ENCODE measurements at places on chromosomes 16 and 17. TPM values are rescaled to one million over a fixed set of nuclear protein-coding genes. Genes with fewer than 3 reads are reported as not detected.

The IRX5 gene
- not detected for total RNA-seq

The ABI3 gene
- total RNA-seq: 67.0 TPM

The HS3ST3A1 gene
- 0.21 TPM for total RNA-seq

The SLC52A1 gene
- total RNA-seq: not detected

The HEATR9 gene
- 0.21 TPM for total RNA-seq

The STXBP4 gene
- 7.2 TPM for total RNA-seq

The XYLT2 gene
- total RNA-seq: 20.1 TPM

The KRT13 gene
- not detected for total RNA-seq

The NPIPA3 gene
- total RNA-seq: 1.4 TPM

The TMEM88 gene
- 0.69 TPM for total RNA-seq

The RHBDF1 gene
- 0.72 TPM for total RNA-seq

The EPOP gene
- total RNA-seq: 9.7 TPM

DNA sequence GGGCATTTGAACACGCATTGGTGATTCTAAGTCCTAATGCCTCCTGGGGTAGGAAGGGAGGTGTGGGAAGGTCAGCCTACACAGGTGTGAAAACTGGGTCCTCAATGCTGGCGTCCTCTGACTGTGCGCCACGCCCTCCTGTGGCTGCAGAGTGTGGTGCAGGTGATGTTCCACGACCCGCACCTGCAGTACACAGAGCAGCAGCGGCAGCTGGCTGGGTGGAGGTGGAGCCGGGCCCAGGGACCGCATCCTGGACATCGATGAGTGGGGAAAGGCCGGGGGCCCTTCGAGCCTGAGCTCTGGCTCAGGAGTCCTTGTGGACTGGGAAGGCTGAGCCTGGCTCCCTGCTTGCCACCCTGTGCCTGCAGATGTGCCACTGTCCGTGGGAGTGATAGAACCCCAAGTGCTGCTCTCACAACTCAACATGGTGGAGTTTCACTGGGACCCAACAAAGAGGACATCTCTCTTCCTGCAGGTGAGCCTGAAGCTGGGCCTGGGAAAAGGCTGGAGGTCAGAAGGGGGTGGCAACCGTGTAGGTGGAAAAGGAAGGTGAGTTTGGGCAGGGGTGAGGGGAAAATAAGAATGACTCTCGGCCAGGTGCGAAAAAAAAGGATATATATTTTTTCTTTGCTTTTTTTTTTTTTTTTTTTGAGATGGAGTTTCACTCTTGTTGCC lies 14.0 kb upstream of the STAC2 start:
- no peak for DNase-seq

GRCh38 chr16:21568502-21569189 lies 30.7 kb upstream of the METTL9 start:
- DNase-seq: no peak

- DNase-seq: no peak
These were observed 8.1 kb upstream of the PPP1R27 start for GRCh38 chr17:81842725-81843504.

DNA sequence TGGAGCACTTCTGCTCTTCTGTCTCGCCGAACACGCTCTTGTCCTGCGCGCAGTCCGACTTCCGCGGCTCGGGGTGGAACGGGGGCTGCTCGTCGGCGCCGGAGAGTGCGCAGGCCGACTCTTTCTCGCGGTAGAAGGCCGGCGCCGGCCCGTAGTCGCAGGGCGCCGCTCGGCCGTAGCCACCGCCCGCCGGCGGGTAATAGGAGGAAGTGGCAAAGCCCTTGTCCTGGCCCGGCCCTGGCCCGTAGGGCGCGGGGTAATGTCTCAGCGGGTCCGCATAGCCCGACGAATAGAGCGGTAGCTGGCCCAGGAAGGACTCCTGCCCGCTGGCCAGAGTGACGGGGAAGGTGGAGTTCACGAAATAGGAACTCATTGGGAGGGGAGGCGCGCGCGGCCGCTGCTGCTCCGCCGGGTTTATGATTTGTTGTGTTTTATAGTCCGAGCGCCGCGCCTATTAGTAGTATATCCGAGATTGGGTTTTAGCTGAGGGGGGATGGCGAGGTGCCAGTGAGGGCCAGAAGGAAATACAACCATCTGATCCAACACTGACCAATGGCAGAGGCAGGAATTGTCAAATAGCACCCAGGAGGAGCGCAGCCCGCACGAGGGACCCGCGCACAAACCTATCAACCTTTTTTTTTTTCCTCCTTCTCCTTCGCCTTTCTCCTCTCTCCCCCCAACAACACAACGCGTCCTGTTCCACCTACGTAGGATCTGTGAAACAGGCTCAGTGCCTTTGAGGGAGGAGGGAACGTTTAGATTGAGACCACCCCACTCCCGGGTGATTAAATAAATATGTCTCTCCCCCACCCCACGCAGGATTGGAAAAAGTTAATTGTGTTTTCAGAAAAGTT lies 4.4 kb upstream of the HOXB5 start:
- no peak for DNase-seq

DNA sequence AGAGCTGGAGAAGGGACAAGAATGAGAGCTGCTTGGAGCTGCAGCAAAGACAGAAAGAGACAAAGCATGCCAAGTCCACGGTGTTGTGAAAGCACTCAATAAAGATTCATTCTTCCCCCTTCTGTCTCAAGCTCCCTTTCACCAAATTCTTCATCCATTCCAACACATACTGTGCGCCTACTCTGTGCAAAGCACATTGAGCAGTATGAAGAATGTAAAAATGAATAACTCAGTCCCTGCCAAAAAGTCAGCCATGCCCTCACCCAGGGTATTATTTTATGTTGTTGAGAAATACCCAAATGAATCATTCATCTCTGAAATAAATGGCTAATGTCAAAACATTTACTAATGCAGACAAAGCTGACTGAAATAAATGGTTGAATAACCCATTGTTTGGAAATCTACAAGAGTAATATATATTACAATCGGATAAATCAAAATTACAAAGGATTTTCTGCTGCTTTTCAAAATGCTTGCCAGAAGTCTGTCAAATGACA lies 282.9 kb upstream of the IRX5 start:
- no peak for DNase-seq

GRCh38 chr17:46869975-46870803 lies 18.8 kb downstream of the WNT9B start:
- DNase-seq: no peak

GRCh38 chr17:37292429-37293139 lies 83.2 kb upstream of the C17orf78 start:
- DNase-seq: no peak

GRCh38 chr17:55644346-55644745 lies 78.3 kb downstream of the TMEM100 start:
- no peak for DNase-seq

DNA sequence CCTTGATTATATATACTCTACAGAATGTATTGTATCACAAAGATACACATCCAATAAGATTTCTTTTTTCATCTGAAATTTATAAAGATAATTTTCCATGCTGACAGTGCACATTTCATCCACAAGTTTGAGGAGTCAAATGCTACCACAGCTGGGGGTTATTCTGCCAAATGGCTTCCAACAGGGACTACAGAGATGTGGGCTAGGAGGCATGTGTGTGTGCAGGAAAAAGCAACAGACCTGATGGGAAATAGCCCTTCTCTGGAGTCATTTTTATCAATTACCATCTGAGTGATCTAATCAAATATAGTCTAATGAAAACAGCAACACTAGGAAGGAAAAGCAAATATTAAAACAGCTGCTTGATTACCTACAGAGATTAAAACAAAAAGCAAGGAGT lies 290.5 kb downstream of the CEP112 start:
- DNase-seq: no peak

- DNase-seq: no peak
These were observed 45.4 kb upstream of the ACSF3 start for GRCh38 chr16:89048090-89048725.

GRCh38 chr16:54510685-54511221 lies 224.2 kb upstream of the IRX3 start:
- no peak for DNase-seq

DNA sequence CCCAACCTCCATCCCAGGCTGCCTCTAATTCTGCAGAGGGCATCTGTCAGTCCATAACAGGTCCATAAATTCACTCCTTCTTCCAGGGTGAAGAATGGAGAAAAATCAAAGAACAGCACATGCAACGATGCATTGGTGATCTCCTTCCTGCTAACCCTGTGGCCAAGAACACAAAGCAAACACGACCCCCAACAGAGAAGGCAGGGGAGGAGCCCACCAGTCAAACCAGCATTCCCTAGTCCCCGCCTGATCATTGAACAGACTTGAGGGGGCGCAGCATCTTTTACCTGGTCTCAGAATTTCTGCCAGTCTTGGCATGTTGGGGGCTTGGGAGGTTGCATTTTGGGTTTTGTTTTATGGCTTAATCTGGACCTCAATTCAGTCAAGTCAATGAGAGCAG lies 476.0 kb downstream of the SLC39A11 start:
- DNase-seq: no peak

Measured in GM12878 (cell line).